Activated CD8-positive, alpha-beta T cell treated with anti-CD3 and anti-CD28 coated beads for 36 hours (primary cell): ENCODE measurements at places on chromosomes 13 and 19. TPM values are rescaled to one million over a fixed set of nuclear protein-coding genes. Genes with fewer than 3 reads are reported as not detected.
A peak's percentile ranks its signal among the peaks of the same experiment; 100 is the strongest.

DNA sequence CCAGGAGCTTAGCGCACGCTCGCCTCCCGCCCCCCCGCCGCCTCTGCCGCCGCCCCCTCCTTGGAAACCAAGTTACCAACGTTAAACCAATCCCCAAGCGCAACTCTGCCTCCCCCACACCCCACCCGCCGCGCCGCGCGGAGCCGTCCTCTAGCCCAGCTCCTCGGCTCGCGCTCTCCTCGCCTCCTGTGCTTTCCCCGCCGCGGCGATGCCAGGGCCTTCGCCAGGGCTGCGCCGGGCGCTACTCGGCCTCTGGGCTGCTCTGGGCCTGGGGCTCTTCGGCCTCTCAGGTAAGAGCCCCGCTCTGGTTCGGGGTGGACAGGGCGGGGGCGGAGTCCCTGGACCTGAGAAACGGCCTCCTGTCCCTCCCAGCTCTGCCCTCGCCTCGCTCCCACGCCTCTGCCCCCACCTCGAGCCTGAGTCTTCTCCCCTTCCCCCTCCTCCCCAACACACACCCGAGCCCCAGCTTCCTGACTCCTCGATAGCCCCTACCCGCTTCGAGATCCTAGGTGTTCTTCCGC lies at the start of gene ICAM5:
TSS of gene ICAM5 (plus strand) at position 117 of the 521 bp plus-strand sequence. CDS start at position 209, 92 bp downstream.
- DNase-seq, result peak; percentile 67
- H3K4me1 ChIP-seq, result peaks cover 78% of the 10 kb centered on the region
- peaks cover 63% of the 10 kb centered on the region for H3K27me3 ChIP-seq
- peak within 1 kb of the TSS; percentile 73 for H3K4me3 ChIP-seq
- H3K36me3 ChIP-seq, result peaks cover 17% of the 10 kb centered on the region
- H3K27ac ChIP-seq, result peak within 1 kb of the TSS; percentile 75

DNA sequence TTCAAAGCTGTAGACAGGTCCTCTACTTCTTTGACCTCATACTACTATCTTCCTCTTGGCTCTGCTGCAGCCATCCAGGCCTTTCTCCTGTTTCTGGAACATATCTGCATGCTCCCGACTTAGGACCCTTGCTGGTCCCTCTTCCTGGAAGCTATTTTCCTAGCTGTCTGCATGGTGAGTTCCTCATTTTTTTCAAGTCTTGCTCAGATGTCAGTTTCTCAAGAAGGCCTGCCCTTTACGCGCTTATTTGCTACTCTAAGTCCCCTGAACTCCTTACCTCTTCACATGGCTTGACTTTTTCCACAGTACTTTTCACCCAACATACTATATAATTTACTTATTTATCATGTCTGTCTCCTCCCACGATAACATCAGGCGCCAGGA lies 31.4 kb downstream of the DNAJC3 start:
- H3K27me3 ChIP-seq, result no peaks in the 10 kb centered on the region
- peaks cover 37% of the 10 kb centered on the region for H3K4me1 ChIP-seq
- H3K36me3 ChIP-seq, result peaks cover 39% of the 10 kb centered on the region
- no peak for DNase-seq
- H3K27ac ChIP-seq, result no peak overlapping the region

The PLIN3 gene
- 23.5 TPM for total RNA-seq

GRCh38 chr19:53109527-53109926 lies 6.3 kb upstream of the ZNF160 start:
- H3K36me3 ChIP-seq, result peaks cover 48% of the 10 kb centered on the region
- no peak for DNase-seq
- H3K4me1 ChIP-seq, result no peaks in the 10 kb centered on the region
- no peaks in the 10 kb centered on the region for H3K27me3 ChIP-seq

GRCh38 chr13:101898676-101899075 lies 446.2 kb downstream of the ITGBL1 start:
- no peak overlapping the region for H3K27ac ChIP-seq
- no peaks in the 10 kb centered on the region for H3K27me3 ChIP-seq
- H3K36me3 ChIP-seq, result no peaks in the 10 kb centered on the region
- H3K4me1 ChIP-seq, result no peaks in the 10 kb centered on the region
- H3K4me3 ChIP-seq, result no peak overlapping the region

DNA sequence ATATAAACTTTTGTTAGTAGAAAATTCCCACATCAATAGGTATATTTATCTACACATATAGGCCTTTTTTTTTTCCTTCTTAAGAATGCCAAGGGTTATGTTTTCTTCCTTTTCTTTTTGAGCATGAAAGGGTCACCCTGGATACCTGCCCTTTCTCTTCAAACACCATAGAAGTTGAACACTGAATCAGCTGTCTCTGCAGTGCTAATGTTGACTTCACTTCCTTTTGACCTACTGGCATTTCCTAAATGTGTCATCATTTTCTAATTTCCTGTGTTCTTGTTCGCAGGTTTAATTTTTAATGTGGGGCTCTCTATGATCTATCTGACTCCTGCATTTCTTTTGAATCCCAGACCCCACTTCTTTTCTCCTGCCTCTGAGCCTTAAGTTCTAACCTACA lies 532.0 kb downstream of the GPC6 start:
- no peak overlapping the region for H3K4me3 ChIP-seq
- DNase-seq, result no peak
- no peaks in the 10 kb centered on the region for H3K36me3 ChIP-seq
- peak overlapping the region; percentile 9 for H3K27ac ChIP-seq

DNA sequence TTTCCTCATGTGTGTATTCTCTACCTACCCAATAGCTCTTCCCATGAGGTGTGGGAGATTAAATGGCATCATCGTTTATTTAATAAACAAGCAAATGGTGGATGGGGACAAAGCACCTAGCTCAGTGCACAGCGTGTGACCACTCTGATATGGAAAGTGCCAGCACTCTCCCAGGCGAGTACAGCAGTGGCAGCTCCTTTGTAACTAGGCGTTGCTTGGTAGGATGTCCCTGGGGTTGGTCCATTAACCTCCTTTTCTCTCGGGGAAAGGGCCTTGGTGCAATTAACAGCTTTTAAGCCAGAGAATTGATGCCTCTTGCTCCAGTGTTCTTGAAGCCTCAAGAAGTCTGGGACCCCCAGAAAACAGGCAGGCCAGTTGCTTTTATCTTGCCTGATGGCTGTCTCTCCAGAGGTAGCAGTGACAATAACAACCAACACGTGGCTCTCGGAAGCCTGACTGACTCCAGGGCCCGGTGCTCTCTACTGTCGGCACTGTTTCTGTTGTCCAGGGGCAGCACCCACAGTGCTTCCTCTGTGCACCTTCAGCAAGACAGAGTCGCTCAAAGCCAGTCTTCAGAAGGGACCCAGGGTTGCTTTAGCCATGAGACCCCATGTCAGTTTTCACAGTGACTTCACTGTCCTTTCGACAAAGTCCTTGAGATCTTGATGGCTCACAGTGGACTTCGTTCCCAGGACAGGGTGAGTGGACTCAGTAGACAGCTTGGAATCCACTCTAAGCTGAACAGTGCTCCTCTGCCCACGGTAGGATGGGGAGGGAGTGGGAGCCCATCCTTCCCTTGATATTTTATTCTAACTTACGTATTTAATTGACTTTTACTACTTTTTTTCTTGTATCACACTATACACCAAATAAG lies 33.9 kb upstream of the NPAS1 start:
- no peak for DNase-seq
- no peak overlapping the region for H3K27ac ChIP-seq
- H3K4me1 ChIP-seq, result peaks cover 9% of the 10 kb centered on the region
- no peaks in the 10 kb centered on the region for H3K27me3 ChIP-seq
